Foreskin keratinocyte (primary cell): ENCODE measurements at places on chromosomes 5 and 9. TPM values are rescaled to one million over a fixed set of nuclear protein-coding genes. Genes with fewer than 3 reads are reported as not detected.

The SEMA5A gene
- 0.26 and 0.51 TPM in 2 replicates for polyA plus RNA-seq

The TAF1L gene
- polyA plus RNA-seq: not detected in 2 replicates

The TEK gene
- 0.01 TPM in 1 of 2 replicates, not detected in the other for polyA plus RNA-seq

The PCDHB7 gene
- not detected in 2 replicates for polyA plus RNA-seq

The COL15A1 gene
- 0.01 TPM in 1 of 2 replicates, not detected in the other for polyA plus RNA-seq

The NOTCH1 gene
- 8.3 and 11.7 TPM in 2 replicates for polyA plus RNA-seq

The ARHGEF39 gene
- polyA plus RNA-seq: 4.9 and 5.7 TPM in 2 replicates

The CMYA5 gene
- polyA plus RNA-seq: 0.06 and 0.07 TPM in 2 replicates

The SNCAIP gene
- polyA plus RNA-seq: 0.03 TPM in 1 of 2 replicates, not detected in the other

The WASHC1 gene
- 11.4 and 11.7 TPM in 2 replicates for polyA plus RNA-seq

The MARVELD2 gene
- 4.1 and 4.9 TPM in 2 replicates for polyA plus RNA-seq

The TMC1 gene
- not detected in 2 replicates for polyA plus RNA-seq

The SREK1 gene
- polyA plus RNA-seq: 8.9 and 11.1 TPM in 2 replicates

The SMAD5 gene
- polyA plus RNA-seq: 6.8 and 8.7 TPM in 2 replicates
